Adrenal gland (tissue), 19 donors: ENCODE measurements at places on chromosomes 12 and 14. TPM values are rescaled to one million over a fixed set of nuclear protein-coding genes. Genes with fewer than 3 reads are reported as not detected.

DNA sequence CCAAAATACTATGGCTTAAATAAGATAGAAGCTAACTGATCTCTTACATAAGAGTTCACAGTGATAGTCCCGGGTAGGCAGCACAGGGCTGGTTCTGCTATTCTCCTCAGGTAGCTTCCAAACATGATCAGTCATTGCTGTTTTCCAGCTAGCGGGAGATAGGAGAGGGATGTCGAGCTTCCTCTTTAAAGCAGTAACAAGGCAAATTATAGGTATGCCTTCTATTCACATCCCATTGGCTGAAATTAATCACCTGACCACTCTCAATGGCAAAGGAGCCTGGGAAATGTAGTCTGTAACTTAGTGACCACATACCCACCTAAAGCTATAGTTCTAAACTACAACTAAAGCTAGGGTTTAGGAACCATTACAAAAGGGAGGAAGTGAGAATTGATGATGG lies 34.5 kb upstream of the VRK1 start:
- no peak for DNase-seq

- peak; percentile 44 for DNase-seq
Measured at GRCh38 chr12:106226884-106227640, 20.8 kb downstream of the CKAP4 start.

GRCh38 chr14:36514278-36515104 lies 5.5 kb downstream of the NKX2-1 start:
- DNase-seq = no peak

- DNase-seq = no peak
Measured at GRCh38 chr12:48907245-48907644, 18.0 kb downstream of the FKBP11 start.

GRCh38 chr12:102396276-102396675 lies 84.1 kb downstream of the IGF1 start:
- DNase-seq = no peak

DNA sequence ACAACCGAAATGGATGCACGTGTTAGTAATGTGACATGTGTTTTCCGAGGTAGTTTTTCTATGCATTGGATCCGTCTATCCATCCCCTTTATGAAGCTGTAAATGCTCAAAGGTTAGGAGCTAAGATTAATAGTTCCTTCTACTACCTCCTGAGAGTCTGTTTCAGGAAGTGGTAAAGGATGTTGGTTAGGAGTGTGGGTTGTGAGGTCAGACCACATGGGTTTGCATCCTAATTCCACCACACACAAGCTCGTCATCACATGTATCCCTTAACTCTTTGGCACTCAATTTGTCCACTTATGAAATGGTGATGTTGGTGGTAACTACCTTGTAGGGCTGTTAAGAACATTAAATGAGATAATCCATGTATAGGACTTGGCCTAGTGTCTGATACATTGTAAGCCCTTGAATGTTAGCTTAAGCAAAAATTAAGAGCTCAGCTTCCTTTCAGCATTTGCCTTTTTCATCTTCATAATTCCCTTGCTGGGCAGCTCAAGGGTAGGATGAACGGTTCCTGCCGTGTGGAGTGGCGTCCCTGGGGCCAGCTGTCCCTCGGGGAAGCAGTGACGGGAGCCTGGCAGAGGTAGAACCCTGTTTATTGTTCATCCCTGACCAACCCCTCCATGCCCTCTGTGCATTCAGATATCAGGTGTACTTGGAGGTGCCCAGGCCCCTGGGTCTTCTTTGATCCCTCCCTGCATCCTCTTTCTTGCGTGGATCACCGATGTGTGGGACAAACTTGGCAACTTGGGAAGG lies 52.3 kb downstream of the TSPAN9 start:
- DNase-seq = no peak

DNA sequence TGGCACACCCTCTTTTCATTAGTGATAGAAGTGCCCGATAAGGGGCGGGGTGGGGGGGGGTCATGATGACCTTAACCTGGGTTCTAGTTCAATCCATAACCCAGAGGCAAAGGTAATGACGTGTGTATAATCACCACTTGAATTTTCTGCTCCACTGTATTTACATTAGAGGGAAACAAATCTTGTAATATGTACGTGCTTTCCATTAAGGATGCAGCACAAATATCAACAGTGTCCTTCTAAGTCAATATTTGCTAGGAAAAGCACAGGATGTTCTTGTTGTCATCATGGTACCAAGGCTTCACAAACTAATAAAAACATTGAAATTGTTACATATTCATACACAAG lies 121.2 kb upstream of the SLC38A2 start:
- no peak for DNase-seq

Gene TTC6
- not detected for polyA plus RNA-seq

Gene TTLL5
- 12.7 TPM for polyA plus RNA-seq

DNA sequence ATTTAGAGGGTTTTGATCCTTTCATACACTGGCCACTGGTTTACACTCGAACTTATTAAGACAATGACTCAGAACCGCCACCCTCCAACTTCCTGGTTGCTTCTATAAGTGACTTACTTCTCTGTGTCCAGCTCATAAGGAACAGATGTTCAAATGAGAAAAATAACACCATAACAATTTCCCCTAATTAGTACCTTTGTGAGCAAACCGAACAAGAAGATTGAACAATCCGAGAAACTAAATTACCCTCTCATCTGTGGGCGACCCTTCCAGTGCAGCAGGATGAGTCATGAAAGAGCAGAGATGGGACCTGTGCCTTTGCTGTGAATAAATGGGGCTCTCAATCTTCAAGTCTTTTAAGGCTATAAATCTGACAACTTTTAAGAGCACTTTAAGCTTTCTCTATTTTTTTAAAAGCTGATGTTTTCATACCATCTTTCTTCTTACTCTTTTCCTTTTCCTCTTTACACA lies 146.8 kb upstream of the RASSF8 start:
- no peak for DNase-seq

DNA sequence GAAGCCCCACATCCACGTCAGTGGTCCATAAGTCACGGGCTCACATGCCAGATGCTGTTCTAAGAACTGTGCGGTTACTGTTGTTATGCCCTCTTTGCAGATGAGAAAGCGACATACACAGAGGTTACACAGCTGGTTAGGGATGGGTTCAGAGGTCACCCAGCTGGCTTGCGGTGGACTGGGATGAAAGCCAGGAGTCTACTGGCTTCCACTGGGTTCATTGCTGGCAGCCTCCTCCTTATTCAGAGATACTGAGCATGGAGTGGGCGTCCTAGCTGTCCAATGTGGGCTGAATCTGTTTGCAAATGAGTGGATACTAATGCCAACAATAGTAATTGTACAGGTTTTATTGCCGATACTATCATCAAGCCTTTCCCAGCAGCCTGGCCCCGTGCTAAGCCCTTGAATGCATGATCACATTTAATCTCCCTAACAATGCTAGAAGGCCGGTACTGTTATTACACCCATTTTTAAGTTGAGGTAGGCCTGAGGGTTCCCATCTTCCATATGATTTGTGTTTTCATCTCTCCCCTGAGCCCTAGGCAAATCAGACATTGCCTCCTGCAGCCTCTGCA lies 129.1 kb downstream of the PLXNC1 start:
- DNase-seq = no peak

Gene PPTC7
- polyA plus RNA-seq = 7.1 TPM

- DNase-seq = no peak
Measured at GRCh38 chr12:45852508-45852907, 123.0 kb downstream of the ARID2 start.

Gene AMDHD1
- polyA plus RNA-seq = 14.4 TPM

DNA sequence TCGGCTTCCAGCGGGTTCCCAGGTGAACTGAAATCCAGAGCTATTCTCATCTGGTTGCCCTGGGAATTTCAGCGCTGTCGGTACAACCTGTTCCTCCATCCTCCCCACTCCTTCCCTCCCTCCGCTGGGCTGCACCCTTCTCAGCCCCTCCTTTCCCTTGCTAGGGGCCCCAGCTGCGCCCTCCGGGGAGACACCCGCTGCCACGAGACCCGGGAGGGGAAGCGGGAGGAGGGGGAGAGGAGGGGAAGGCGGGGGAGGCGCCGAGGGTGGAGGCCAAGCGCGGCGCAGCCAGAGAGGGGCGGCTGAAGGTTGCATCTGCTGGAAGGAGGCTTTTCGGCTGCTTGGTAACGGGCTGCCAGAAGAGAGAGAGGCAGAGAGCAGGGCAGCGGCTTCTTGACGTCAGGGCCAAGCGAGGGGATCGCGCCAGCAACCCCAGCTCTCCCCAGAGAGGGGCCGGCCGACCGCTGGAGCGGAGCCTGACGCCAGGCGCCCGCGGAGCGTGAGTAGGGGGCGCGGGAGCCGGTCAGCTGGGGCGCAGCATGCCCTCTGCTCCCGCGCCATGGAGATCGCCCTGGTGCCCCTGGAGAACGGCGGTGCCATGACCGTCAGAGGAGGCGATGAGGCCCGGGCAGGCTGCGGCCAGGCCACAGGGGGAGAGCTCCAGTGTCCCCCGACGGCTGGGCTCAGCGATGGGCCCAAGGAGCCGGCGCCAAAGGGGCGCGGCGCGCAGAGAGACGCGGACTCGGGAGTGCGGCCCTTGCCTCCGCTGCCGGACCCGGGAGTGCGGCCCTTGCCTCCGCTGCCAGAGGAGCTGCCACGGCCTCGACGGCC lies at the start of gene KCNA5:
Gene KCNA5 (plus strand): TSS at position 291 of the 831 bp plus-strand sequence. CDS start 269 bp downstream, at position 560.
- no peak for DNase-seq

DNA sequence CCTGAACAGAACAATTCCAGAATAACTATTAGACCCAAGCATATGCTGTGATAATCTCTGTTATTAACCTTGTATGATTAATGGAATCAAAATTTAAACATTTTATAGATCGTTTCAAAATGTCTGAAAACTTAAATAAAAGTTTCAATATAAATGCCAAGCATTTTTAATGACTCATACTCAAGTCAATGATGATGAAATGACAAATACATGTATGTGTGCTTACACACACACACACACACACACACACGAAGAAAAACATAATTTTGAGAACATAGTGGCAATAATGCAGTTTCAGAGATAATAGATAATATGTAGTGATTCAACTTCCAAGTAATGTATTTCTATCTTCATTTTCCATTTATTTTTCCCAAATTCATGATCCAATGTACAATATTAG lies 384.9 kb upstream of the FOXG1 start:
- DNase-seq = no peak

- no peak for DNase-seq
Measured at GRCh38 chr12:47833591-47834012, 13.9 kb upstream of the HDAC7 start.

Gene YAF2
- polyA plus RNA-seq = 27.8 TPM

Gene GAS2L3
- polyA plus RNA-seq = 1.9 TPM

GRCh38 chr12:6722863-6723262 lies 983 bp upstream of the COPS7A start:
- DNase-seq = no peak

DNA sequence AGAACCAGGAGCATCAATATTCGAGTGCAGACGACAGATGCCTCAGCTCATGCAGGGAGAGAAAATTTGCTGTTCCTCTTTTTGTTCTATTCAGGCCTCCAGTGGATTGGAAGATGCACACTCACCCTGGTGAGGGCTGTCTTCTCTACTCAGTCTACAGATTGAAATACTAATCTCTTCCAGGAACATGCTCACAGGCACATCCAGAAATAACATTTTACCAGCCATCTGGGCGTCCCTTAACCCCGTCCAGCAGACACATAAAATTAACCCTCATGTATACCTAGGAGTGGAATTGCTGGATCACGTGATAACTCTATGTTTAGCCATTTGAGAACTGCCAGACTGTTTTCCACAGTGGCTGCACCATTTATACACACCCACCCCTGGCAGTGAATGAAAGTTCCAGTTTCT lies 4.5 kb upstream of the OAS2 start:
- DNase-seq = no peak

DNA sequence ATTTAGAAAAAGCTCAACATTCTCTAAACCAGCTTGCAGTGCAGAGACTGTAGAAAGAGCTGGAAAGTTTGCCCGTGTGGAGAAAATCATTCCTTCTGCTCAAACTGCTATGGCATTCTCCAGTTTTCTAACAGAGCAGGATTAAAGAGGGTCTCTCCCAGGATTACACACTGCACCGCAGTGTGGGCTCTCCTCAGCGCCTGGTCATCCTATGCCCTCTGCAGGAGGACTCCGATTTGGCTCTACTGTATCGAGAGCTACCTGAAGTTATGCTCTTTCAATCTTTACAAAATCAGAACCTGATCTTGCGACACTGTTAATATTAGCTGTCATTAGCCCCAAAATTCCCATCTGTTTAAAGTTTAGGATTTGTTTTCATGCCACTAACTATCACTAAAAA lies 33.0 kb downstream of the BHLHE41 start:
- no peak for DNase-seq

GRCh38 chr14:102049258-102050025 lies 37.4 kb downstream of the HSP90AA1 start:
- peak; percentile 67 for DNase-seq

Gene PLEKHG7
- not detected for polyA plus RNA-seq

DNA sequence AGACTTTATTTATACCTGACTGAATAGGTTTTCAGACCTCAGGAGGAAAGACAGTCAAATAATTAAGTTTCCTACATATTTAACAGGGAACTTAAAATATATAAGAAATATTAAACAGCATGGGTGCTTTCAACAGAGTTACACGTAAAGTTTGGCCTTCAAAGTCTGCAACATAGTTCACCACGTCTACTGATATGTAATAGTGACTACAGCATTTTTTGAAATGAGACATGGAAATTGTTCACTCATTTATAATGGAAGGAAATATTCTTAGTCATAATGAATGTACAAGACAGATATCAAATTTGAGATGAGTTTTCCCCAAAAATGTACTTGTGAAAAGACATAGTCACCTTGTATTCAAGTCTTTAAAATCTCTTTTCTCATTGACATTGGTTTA lies 56.7 kb upstream of the KCNMB4 start:
- no peak for DNase-seq

Gene CD27
- 1.1 TPM for polyA plus RNA-seq

- no peak for DNase-seq
Measured at GRCh38 chr12:52611080-52611468, 7.3 kb downstream of the KRT73 start.

DNA sequence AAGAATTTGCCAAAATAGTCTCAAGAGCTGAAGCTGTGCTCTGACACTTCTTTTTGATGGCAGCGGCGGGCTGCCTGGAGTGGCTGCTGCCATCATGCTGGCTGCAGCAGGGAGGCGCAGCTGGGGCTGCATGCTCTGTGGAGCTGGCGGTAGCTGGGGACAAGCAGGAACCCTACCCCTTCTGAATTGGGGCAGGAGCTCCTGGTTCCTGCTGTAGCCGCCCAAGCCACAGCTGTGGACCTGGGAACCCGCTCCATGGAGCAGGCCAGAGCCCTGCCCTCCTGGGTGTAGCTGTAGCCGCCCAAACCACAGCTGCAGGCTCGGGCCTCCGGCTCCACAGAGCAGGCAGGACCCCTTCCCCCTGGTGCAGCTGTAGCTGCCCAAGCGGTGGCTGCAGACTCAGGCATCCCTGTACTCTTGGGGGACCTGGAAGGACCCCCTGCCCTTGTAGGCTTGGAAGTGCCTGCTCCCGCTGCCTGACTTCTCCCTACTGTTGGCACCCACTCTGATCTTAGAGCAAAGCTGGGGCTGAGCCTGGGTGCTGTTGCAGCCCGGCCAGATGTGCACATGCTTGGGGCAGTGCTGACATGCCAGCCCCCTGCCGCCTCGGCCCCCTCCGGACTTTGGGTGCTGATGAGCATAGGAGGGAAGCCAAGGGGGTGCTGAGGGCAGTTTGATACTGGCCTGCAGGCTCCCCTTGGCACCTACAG lies 33.3 kb downstream of the APAF1 start:
- DNase-seq = no peak

GRCh38 chr14:80714474-80714873 lies 227.1 kb downstream of the CEP128 start:
- no peak for DNase-seq
